ENCODE measurements at places on chromosomes 7 and 10. TPM values are rescaled to one million over a fixed set of nuclear protein-coding genes. Genes with fewer than 3 reads are reported as not detected.

- peaks cover 22% of the 10 kb centered on the region for H3K27me3 ChIP-seq
- H3K4me3 ChIP-seq = no peak overlapping the region
- H3K4me1 ChIP-seq = peaks cover 3% of the 10 kb centered on the region
- H3K27ac ChIP-seq = no peak overlapping the region
- no peaks in the 10 kb centered on the region for H3K36me3 ChIP-seq
- DNase-seq = no peak
Observed at GRCh38 chr10:29345144-29345909, 56.5 kb downstream of the LYZL1 start.

GRCh38 chr10:29766753-29767152 is 132.0 kb upstream of the SVIL start:
- H3K27ac ChIP-seq = no peak overlapping the region
- no peak overlapping the region for H3K4me3 ChIP-seq
- no peak for DNase-seq
- H3K36me3 ChIP-seq = no peaks in the 10 kb centered on the region
- H3K27me3 ChIP-seq = peaks cover 10% of the 10 kb centered on the region
- no peaks in the 10 kb centered on the region for H3K4me1 ChIP-seq

SPDYE5 gene
- total RNA-seq = not detected

- peak within 1 kb of the TSS; percentile 41 for H3K27ac ChIP-seq
- no peaks in the 10 kb centered on the region for H3K36me3 ChIP-seq
- no peak for DNase-seq
- H3K4me1 ChIP-seq = peaks cover 56% of the 10 kb centered on the region
- H3K27me3 ChIP-seq = no peaks in the 10 kb centered on the region
Observed at GRCh38 chr10:69220041-69220451, at the start of gene HKDC1. Gene HKDC1, plus strand, starts transcription at chr10:69220332. Its CDS starts 104 bp downstream, at chr10:69220436.

AKR1C3 gene
- total RNA-seq = 5.9 TPM

GRCh38 chr10:21150166-21150565 is 253.1 kb upstream of the NEBL start:
- H3K27ac ChIP-seq = no peak overlapping the region
- H3K36me3 ChIP-seq = no peaks in the 10 kb centered on the region
- no peaks in the 10 kb centered on the region for H3K4me1 ChIP-seq
- no peak for DNase-seq
- no peaks in the 10 kb centered on the region for H3K27me3 ChIP-seq
- H3K4me3 ChIP-seq = no peak overlapping the region

DNA sequence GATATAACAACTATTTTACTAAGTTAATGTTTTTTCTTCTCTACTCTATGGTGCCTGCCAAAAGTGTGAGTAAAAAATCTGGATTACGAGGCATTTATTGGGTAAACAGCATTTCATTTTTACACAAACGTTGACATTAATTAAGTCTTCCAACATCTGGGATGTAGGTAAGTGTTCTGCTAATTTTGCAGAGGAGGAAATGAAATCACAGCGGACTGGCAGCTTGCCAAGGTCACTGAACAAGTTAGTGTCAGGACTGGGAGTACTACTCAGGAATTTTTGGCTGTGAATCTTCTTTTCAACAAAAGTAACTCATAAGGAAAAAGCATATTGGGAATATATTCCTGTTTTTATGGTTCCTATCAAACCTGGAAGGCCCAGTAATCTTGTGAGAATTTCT is 612.1 kb upstream of the FZD8 start:
- DNase-seq = no peak
- H3K27me3 ChIP-seq = no peaks in the 10 kb centered on the region
- no peak overlapping the region for H3K27ac ChIP-seq
- H3K4me3 ChIP-seq = no peak overlapping the region
- H3K4me1 ChIP-seq = no peaks in the 10 kb centered on the region

DNA sequence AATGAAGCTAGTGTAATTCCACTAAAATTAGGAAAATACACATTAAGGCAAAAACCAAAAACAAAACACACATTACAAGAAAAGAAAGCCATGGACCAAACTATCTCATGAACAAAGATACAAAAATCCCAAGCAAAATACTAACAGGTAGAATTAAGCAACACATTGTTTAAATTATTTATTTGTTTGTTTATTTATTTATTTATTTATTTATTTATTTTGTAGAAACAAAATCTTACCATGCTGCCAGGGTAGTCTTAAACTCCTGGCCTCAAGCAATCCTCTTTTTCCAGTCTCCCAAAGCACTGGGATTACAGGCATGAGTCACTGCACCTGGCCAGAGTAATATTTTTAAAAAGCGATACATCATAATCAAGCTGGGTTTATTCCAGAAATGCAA is 6.8 kb upstream of the SLC29A3 start:
- no peak overlapping the region for H3K4me3 ChIP-seq
- H3K27ac ChIP-seq = no peak overlapping the region
- H3K4me1 ChIP-seq = peaks cover 14% of the 10 kb centered on the region
- H3K27me3 ChIP-seq = peaks cover 2% of the 10 kb centered on the region
- H3K36me3 ChIP-seq = no peaks in the 10 kb centered on the region
- DNase-seq = no peak

DNA sequence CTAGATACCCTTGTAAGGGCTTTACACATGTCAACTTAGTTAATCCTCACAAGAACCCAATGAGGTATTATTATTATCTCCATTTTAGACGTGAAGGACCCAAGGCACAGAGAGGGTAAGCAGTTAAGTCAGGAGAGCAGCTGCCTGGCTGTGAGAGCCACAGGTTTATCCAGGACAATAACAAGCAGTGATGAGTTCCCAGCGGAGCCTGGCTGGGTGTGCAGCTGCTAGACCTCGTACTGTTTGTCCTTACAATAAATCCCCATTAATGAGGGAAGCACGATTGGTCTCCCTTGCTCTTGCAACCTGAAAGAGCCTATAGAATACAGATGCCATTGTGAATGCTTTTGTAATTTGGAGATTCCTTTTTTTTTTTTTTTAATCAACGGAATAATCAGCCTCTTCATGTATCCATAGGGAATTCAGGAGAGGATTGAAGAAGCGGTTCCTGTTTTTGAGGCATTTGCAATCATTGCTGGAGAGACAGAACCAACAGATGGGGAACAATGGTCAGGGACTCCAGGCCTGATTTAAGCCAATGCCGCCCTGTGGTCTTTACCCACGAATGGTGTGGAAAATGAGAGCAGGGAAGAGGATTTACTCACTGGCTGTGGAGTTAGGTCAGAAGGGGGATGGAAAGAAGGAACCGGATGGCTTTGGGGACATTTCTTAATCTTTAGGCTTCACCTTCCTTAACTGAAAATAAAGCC is 12.3 kb upstream of the ASB4 start:
- no peak overlapping the region for H3K4me3 ChIP-seq
- H3K27ac ChIP-seq = no peak overlapping the region
- H3K27me3 ChIP-seq = no peaks in the 10 kb centered on the region
- no peaks in the 10 kb centered on the region for H3K36me3 ChIP-seq
- peaks cover 10% of the 10 kb centered on the region for H3K4me1 ChIP-seq
- no peak for DNase-seq

FGF8 gene
- total RNA-seq = not detected

DNA sequence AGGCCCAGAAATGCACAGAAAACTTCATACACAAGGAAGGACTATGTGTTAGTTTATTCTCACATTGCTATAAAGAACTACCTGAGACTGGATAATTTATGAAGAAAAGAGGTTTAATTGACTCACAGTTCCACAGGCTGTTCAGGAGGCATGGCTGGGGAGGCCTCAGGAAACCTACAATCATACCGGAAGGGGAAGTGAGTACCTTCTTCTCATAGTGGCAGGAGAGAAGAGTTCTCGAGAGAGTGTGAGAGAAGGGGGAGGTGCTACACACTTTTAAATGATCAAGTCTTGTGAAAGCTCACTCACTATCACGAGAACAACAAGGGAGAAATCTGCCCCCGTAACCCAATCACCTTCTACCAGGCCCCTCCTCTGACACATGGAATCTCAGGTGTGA is 16.8 kb upstream of the RAMP3 start:
- H3K27me3 ChIP-seq = peaks cover 13% of the 10 kb centered on the region
- peaks cover 24% of the 10 kb centered on the region for H3K4me1 ChIP-seq
- no peak for DNase-seq
- no peaks in the 10 kb centered on the region for H3K36me3 ChIP-seq
- H3K4me3 ChIP-seq = peak overlapping the region; percentile 37

FGFR2 gene
- not detected for total RNA-seq

DNA sequence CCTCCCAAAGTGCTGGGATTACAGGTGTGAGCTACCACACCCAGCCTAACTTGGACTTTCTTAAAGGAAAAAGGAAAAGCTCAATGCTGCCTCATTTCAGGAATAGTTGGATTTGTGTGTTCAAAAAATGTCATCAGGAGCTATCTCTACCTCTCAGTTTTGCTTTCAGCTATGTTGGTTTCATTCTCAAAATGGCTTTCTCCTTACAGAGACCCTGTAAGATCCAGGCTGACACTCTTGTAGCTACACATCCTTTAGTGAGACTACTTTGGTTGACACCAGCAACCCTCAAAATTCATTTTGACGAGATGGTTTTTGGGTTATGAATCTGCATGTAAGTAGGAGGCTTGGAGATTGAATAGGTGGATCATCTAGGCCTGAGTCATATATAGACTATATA is 269.7 kb upstream of the SORCS1 start:
- H3K27ac ChIP-seq = no peak overlapping the region
- no peaks in the 10 kb centered on the region for H3K36me3 ChIP-seq
- H3K4me3 ChIP-seq = no peak overlapping the region
- H3K27me3 ChIP-seq = no peaks in the 10 kb centered on the region

GRCh38 chr7:135425036-135425435 is 84.9 kb downstream of the CNOT4 start:
- peaks cover 12% of the 10 kb centered on the region for H3K36me3 ChIP-seq
- no peak overlapping the region for H3K27ac ChIP-seq
- no peak for DNase-seq
- H3K4me3 ChIP-seq = no peak overlapping the region
